Sciatic nerve (tissue), 2 donors: ENCODE measurements at places on chromosomes 1 and 21. TPM values are rescaled to one million over a fixed set of nuclear protein-coding genes. Genes with fewer than 3 reads are reported as not detected.
A peak's percentile ranks its signal among the peaks of the same experiment; 100 is the strongest.

GRCh38 chr1:117014209-117014608, 12.6 kb downstream of the CD101 start:
- DNase-seq, result no peak

GRCh38 chr1:166470014-166470413, 303.2 kb upstream of the FAM78B start:
- DNase-seq, result no peak

DNA sequence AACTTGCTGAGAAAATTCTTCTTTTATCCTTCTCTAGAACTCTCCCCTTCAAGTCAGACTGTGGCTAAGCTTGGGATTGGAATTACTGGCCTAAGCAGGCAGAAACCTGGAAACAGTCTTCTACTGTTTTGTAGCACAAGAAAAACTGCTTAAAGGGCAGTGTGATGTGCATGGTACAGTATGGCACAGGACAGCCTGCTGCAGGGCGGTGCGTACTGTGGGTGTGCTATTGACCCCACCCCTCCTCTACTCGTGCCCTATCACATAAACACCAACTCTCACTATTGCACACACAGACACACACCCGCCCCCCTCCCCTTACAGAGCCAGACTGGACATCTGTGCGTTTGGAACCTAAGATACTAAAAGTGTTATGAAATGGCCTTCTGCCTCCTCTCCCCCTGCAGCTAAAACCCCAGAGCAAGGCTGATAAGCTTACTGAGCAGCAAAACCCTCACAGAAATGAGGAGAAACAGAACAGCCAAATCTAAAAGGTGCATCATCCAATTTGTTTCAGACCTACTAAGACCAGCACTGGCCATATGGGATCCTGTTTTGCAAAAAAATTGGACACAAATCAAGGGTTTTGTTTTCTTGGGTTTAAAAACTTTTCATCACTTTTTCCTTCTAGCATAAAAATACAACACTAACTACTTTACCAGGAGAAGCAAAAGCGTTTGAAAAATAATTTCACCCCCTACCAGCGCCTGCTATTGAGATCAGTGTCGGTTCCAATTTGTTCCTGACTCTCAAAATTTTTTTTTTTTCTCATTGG, 355.8 kb upstream of the LYPLAL1 start:
- DNase-seq, result no peak

GRCh38 chr1:8276173-8276914, 41.6 kb upstream of the SLC45A1 start:
- no peak for DNase-seq

DNA sequence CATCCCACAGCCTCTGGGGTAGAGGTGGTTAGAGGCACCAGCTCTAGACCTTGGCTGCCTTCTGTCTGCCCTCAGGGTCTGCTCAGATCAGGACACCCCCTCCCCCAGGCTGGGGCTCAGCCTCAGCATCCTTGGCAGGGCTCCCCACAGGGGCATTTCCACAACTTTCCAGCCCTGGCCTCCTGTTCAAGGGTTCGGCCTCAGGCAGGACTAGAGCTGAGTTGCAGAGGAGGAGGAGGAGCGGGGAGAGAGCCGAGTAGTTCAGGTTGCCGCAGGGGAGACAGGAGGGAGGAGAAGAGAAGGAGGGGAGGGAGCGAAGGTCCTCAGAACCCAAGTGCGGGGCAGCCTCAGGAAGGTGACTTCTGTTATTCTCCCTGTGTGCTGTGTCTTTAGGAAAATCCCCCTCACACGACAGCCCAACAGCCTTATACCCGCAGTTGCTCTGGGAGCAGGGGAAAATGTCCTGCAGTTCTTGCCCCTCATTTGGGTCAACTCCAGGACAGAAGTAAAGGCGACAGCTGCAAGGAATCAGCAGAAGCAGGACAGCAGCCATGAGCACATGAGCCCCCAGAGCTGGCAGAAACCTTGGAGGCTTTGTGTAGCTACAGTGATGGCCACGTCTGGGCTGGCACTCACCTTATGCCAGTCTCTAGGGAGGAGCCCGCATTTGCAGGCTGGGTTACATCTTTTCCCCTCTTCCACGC, 46.5 kb upstream of the TENT5B start:
- no peak for DNase-seq

- no peak for DNase-seq
These were observed 327.9 kb downstream of the TTLL7 start for GRCh38 chr1:83670909-83671565.

GRCh38 chr1:9822897-9823692, 670 bp downstream of the CLSTN1 start:
- DNase-seq, result peak; percentile 63

GRCh38 chr1:86951430-86951829, 37.0 kb downstream of the HS2ST1 start:
- no peak for DNase-seq

DNA sequence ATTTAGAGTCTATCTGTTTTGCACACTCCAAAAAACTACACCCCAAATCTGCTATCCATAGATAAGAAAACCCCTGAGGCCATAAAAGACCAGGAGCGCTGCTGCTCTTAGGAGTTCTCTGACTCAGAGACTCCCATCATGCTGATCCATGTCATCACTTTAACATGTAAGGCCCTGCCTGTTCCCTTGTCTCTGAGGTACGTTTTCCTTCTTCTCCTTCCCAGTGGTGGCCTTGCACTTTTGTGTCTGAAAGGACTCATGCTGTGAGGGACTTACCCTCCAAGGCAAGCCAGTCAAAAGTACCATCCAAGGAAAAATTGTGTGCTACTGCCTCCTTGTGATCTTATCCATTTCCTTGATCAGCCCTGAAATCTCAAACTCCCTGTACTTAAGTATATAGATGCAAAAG, 427.4 kb upstream of the NCAM2 start:
- DNase-seq, result no peak

GRCh38 chr21:45763074-45763473, 119.5 kb downstream of the PCBP3 start:
- no peak for DNase-seq

GRCh38 chr1:222547944-222548671, at the start of gene HHIPL2:
Gene HHIPL2, minus strand, starts transcription at chr1:222548104. Its CDS starts 60 bp downstream, at chr1:222548044.
- no peak for DNase-seq

DNA sequence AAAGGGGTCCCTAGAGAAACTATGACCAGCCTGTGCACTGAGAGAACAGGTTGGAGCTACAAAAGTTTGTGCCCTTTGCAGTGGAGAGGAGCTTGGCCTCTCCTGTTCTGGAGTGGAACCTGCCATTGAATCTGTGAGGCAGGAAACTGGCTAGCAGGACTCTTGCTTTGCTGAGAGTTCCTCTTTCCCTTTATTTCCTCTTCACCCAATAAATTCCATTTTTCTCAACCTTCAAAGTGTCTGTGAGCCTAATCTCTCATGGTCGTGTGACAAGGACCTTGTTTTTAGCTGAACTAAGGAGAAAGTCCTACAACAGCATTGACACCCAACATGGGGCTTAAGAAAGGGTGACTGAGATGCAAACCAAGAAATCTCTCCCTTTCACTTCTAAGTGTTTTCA, 42.7 kb upstream of the FASLG start:
- DNase-seq, result no peak

DNA sequence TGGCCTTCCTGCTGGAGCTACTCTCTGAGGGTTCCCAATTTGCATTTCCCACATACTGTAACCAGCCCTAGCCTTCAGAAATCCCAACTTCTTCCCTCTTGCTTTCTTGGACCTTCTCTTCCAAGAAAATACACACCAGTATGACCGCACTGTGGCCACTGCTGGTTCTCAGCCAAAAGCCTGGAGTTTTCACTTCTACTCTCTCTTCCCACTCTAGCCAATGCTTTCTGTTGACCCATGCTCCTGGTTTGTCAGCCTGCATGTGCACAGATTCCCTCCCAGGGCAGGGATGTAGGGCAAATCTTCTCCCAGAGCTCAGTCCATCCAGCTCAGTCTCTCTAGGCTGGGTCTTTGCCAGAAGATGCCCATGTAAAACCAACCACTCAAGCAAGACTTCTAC, 664 bp downstream of the SLAMF1 start:
- DNase-seq, result no peak

- DNase-seq, result no peak
These were observed 45.1 kb downstream of the ARID1A start for GRCh38 chr1:26740952-26741351.

DNA sequence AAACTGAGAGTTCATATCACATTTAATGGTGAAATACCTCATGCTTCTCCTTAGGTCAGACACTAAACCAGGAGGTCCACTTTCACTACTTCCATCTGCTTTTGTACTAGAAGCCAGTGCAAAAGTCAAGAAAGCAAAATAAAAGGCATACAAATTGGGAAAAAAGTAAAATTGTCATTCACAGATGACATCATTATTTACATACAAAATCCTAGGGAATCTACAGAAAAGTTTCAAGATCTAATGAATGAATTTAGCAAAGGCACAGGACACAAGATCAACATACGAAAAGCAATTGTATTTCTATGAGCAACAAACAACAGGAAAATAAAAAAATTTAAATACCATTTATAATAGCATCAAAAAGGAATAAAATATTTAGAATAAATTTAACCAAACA, 41.5 kb downstream of the LYST start:
- no peak for DNase-seq

DNA sequence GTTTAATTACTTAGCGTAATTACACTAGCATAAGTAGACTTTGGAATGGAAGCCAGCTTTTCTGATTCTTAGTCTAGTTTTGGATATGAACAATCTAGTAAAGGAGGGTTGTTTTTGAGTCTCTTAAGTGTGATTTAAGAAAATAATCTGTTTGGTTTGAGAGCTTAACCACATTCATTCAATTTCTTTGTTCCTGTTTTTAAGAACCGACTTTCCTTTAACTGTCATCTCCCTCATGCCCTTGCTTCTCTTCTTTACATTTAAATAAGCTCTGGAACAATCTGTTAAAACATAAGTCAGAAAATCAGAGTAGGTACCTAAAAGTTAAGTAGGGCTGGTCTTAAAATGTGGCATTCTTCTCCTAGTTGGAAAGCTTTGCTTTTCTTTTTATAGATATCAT, 27.7 kb downstream of the CDC42 start:
- no peak for DNase-seq

DNA sequence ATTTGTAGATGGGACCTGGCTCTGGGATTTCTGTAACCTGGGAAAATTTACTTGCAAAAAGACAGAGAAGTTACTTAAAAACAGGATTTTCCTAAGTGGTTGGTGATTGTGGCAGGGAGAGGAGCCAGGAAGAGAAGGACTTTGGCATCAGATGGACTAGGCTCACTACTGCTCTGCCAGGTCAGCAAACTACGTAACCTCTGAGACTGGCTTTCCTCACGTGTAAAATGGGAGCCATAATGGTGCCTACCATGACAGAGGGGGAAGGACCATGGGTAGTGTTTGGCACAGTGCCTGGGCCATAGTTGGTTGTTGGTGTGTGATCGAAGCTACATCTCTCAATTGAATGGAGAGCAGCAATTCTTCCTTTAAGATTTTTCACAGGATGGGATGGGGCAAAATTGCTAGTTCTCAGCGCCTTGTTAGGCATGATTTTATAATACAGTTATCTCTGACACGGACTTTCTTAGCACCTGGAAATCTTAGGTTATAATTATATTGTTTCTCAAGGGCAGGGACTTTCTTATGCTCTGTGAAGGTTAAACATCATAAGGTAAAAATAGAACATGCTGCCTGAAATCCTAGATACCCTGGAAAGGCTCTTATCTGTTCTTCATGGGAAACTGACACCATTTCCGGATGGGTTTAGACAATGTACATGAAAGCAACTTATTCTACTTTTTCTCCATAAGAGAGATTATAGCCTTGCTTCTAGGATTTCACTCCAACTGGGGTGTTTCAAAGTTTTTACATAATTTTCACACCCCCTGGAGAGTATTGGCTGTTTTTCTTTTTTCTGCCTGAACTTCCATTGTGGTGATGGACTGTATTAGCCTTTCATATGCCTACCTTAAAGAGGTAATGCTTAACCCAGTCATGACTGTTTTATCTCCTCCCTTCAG, 10.9 kb downstream of the ROR1 start:
- no peak for DNase-seq

DNA sequence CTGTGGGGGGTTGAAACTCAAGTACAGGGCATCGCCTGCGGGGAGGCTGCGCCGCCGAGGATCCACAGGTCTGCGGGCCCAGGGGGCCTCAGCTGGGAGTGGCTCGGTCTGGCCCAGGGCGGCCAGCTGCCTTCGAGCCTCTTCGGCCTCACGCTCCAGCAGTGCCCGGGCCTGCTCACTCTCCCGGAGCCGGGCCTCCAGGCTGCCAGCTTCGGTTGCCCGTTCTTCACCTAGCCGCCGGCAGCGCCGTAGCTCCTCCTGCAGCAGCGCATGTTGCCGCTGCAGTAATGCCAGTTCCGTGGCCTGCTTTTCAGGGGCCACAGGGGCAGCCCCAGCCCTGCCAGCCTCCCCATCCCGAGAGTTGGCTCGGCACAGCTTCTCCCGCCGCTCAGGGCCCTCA, 9.4 kb downstream of the RXFP4 start:
- no peak for DNase-seq

- DNase-seq, result no peak
These were observed 53.6 kb downstream of the WARS2 start for GRCh38 chr1:119086830-119087229.

DNA sequence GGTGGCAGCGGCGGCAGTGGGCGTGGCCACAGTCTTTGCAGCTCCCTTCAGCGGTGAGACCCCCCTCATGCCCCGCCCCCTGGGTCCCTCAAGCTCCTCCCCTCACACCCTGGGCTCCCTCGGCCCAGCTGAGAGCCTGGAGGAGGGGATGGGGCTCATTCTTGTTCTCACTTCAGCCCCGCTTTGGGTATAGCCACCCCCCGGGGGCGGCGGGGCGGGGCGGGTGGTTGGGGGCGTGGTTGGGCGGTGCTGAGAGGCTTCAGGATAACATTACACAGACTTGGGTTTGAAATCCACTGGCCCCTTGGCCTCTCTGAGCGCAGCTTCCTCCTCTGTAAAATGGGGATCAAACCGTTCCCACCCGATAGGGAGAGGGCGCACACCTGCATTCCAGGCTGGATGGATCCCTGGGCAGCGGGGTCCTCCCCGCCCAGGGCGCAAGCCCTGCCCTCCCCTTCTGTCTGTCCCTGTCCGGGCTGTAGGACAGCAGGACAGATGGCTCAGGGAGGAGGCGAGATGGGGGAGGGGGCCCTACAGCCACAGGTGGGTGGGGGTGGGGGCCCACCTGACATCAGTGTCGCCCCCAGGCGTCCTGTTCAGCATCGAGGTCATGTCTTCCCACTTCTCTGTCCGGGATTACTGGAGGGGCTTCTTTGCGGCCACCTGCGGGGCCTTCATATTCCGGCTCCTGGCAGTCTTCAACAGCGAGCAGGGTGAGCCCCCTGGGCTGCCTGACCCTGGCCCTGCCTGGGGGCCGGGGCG, 5.1 kb downstream of the CLCNKA start:
- no peak for DNase-seq

Gene CAMK2N1
- total RNA-seq, result 8.2 TPM

Gene CDKN2C
- total RNA-seq, result 17.2 TPM

Gene RHEX
- total RNA-seq, result 1.2 TPM

Gene PADI4
- total RNA-seq, result 3.8 TPM

Gene ANKRD65
- total RNA-seq, result 11.2 TPM

Gene AHDC1
- 61.9 TPM for total RNA-seq

Gene SLAMF7
- 1.6 TPM for total RNA-seq

Gene TTC22
- total RNA-seq, result 0.36 TPM

Gene CR1L
- total RNA-seq, result 0.45 TPM

Gene PRELP
- total RNA-seq, result 200 TPM

Gene USH2A
- total RNA-seq, result 0.04 TPM

Gene LYST
- 61.9 TPM for total RNA-seq

Gene RPTN
- total RNA-seq, result not detected
